ENCODE measurements at places on chromosomes 2 and 18.
A peak's percentile ranks its signal among the peaks of the same experiment; 100 is the strongest.

GRCh38 chr2:130389358-130389757 is 33.5 kb downstream of the PTPN18 start:
- DNase-seq = no peak

GRCh38 chr2:16661526-16661925 is 4.1 kb downstream of the CYRIA start:
- no peak for DNase-seq

GRCh38 chr2:37349231-37349860 is 4.9 kb downstream of the QPCT start:
- no peak for DNase-seq

DNA sequence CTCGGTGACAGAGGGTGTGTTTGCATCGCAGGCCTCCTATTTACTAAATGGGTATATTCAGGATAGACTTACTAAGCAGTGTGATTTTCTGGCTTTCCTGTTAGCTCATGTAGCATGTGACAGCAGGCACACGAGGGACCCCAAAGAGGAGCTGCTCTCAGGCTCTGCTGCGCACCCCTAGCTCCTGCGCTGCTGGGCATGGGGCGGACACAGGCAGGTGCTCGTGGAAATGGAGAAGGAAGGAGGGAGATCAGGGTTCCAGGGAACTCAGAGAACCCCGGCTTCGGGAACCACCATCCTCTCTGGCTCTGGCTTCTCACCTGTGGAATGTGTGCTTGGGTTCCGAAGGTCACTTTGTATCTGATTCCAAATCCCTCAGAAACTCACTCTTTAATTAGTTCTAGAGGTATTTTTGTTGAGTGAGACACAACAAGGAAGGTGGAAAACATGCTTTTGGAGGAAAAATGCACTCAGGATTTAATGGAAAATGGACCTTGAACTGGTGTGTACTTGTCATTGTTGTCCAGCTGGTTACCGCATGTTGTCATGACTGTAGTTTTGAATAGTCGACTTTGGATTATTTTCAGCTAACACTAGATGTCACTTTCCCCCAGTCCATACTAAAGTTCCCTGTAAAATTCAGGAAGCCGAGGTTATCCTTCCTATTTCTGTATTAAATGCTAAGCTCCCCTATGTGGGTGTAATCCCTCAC is 3.5 kb downstream of the SNTG2 start:
- no peak for DNase-seq

DNA sequence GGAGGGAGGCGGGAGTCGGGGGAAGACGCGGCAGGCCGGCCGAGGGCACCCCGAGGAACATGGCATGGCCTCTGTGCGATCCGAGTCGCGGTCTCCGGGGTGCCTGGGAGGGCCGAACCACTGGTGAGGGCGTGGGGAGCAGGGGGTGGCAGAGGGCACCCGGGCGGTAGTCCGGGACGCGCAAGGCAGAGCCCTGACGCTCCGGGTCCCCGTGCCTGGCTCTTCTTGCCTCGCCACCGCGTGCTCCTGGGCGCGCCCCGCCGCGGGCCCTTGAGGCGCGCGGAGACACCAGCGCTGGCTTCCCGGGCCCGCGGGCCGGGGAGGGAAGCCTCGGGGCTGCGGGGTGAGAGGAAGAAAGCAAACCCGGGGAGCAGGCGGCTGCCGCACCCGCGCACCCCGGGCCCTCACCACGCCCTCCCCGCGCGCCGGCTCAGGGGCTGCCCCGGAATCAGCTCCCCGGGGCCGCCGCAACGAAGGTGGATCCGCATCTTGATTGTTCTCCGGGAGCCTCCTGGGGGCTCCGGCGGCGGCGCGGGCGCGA is 4.3 kb downstream of the SOX11 start:
- no peak for DNase-seq

DNA sequence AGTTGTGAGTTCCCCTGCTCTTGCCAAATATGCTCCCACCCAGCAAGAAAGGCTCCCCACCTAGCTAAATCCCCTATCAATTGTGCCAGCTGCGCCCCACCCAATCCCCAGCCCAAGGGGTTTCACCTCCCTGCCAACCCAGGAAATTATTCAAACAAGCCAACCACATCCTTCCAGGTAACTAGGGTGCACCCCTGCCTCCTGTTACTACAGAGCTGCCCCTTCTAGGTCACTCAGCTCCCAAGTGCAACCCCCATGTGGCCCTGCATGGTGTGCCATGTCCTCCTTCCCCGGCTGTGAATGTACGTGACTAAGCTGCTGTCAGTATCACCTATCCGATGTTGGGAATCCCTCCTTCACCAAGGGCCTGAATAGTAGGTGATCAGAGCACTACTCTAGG is 91.2 kb upstream of the LDAH start:
- DNase-seq = no peak

DNA sequence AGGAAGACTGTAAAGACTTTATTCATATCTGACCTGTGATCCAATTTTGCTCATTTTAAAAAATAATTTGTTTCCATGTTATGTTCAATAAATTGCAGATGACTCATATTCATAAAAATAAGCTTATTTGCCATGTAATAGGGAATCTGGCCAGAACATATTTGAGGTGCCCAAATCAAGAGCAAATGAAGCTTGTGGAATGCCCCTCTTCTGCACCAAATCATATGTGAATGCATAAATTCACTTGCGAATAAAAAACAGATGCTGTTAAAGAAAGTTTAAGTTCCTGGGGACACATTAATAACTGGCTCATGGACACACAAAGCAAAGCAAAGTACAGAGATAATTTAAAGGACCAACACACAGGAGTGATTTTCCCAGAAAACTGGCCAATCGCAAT is 279.0 kb upstream of the CDH2 start:
- DNase-seq = peak; percentile 43

GRCh38 chr2:68043032-68043431 is 19.8 kb downstream of the C1D start:
- DNase-seq = no peak

GRCh38 chr2:196551014-196551413 is 88.5 kb upstream of the CCDC150 start:
- DNase-seq = no peak

- no peak for DNase-seq
These were observed 68.4 kb upstream of the ALPP start for GRCh38 chr2:232310121-232310520.

DNA sequence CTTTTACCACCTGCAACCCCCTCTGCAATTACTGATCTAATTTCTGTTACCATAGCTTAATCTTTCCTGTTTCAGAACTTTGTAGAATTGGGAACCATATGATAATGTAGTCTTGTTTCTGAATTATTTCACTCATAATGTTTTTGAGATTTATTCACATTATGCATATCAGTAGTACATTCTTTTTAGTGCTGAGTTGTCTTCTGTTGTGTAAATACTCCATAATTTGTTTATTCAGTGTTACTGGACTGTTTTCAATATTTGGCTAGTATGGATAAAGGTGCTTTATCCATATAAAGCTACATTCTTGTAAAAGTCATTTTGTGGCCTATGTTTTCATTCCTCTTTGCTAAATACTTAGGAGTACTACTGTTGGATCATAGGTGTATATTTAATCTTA is 152.5 kb downstream of the TAF4B start:
- DNase-seq = no peak

DNA sequence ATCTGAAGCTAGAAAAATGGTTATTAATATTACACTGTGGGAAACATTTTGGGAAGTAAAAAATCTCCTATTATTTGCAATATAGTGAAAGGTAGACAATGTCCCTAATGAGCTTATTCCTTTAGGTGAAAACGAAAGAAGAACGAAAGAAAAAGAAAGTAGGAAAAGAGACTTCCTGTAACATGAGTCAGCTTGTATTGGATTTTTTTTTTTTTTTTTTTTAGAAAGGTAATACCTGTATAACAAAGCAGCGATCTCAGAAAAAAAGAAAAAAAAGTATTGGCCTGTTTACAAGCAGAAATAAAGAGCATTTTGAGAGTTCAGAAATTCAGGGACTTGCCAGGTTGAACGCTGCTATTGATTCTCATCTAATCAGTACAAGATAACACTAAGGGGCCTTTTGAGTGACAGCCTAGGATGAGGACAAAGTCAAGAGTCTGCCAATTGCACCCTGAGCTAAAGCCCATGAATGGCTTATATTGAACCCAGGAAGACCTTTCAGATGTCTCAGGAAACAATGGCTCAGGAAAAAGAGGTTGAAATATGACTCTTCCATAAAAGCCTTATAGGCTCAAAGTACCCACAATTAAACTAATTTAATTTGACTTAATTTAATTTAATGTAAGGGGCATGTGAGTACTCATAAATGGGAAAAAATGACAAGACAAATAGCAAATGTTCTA is 615.6 kb upstream of the CDH2 start:
- DNase-seq = no peak

GRCh38 chr2:150109028-150109427 is 378.4 kb downstream of the RND3 start:
- DNase-seq = no peak

DNA sequence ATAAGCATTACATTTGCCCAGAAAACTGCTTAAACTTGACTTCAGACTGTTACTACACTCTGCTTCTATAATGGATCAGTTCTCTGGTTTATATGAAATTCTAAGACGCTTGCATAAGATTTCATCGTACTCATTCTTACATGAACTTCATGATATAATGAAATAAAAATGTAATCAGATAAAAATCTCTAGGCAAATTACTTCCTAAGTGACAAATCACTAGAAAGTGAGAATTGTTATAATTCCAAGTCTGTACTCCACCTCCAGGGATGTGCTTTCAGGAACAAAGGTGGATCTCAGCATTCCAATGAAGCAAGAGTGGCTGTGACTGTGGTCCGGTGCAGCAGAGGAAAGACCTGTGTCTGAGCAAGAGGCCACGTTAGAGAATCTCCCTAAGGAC is 226.2 kb downstream of the PIEZO2 start:
- DNase-seq = no peak

DNA sequence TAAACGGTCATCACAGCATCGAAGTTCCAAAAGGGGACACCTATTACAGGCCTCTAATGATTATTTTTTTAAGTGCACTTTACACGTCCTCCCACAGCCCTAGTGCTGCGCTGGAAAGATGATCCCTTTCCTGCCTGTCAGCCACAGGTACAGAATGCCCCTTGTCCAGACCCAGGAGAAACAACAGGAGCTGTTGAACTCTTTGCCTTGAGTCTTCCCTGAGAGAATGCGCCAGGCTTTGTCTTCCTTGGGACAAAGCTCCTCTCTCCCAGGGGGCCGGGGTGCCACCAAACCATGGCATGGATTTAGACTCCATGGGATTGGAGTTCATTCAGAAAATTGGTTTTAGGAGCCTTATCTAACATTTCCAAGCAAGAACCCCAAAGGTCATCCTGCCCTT is 319.0 kb upstream of the SOX11 start:
- DNase-seq = no peak

DNA sequence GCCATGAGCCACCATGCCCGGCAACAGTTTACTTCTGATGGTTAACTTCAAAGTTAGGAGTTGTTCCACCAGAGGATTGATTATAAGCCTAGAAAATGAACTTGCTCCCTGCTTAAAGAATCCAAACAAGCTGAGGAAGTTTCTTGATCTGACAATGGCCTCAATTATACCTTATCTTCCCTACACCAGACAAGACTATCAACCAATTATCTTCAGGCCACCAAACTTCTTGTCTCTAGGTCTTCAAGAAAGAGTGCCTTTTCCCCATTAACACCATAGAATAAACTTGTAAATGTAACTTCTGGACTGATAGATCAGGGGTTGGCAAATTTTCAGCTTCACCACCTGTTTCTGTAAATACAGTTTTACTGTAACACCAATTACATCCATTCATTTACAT is 15.0 kb downstream of the ZC3H8 start:
- no peak for DNase-seq

DNA sequence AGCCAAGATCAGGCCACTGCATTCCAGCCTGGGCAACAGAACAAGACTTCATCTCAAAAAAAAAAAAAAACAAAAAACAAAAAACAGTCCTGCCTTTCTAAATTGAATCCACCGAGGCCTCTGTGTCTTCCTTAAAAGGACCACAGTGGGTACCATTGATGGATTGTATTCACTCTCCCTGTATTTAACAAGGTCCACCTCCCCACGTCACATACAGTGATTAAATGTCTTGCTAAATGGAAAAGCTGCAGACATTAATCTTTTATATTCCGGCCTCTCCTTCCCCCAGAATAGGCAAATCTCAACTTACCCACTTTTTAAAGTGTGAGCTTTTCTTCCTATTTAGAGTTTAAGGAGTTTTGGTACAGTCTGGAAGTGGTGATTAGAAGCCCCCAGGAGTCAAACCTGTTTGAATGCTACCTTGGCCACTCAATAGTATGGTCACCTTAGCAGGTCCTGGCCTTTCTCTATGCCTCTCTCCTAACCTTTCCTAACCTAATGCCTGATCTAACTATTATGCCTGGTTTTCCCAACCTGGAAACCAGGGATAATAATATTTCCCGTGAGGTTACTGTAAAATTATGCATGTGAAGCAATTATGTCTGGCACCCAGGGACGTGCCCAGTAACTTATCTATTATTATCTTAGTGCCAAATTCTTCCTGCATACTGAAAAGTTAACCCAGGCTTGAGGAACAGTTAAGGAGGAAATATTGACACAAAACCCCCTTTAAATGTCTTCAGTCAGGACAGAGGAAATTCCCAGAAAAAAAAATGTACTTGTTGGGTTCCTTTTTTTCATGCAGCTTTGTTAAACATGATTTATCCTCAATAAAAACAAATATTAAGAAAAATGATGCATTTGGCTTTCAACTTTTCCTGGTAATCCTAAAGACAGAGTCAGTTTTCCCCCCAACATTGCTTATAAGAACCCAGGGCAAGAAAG is 3.1 kb downstream of the NFE2L2 start:
- DNase-seq = no peak

DNA sequence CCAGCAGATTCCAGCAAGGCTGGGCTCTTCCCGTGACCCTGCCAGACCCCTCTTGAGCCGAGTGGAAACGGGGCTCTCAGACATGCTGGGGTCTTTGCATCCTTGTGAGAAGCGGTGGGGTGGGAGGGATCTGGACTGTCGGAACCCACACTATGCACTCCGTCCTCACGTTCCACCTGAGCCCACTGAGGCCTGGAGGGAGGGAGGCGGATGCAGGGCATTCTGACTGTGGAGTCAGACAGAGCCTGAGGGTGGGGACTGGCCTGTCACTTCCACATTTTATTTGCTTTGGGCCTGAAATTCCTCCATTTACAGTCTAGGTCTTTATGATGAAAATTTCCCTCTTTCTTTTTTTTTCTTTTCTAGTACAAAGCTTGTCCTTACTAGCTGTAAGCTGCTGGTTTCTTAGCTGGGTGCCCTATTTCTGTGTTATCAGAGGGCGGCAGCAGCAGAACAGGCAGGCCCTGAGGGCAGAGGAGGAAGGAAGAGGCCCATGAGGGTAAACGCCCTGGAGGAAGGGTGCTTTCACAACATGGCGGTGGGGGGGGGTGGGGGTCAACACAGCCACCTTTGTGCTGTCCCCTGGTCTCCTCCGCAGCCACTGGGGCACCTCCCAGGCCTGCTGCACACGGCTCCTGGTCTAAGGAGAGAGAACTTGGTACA is 373.5 kb upstream of the MYT1L start:
- no peak for DNase-seq

All from HCEC 1CT (cell line).